ENCODE measurements at places on chromosomes 5 and 9.

DNA sequence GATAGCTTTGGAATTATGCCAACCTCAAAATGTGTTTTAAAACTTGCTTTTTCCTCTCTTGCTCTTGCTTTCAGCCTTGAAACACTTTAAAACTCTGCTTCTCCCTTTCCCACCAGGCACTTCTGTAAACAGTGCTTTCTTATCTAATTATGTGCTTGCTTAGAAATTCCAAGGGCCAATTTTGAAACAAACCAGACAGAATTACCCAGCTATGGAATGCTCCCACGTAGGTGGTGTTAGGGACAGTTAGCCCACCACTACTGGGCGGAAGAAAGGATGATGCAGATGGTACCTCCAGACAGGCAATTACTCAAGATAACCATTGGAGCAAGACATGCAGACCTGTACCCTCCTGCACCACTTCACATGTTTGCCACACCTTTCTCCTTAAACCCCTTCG is 523.0 kb upstream of the PTPRD start:
- no peak for DNase-seq

DNA sequence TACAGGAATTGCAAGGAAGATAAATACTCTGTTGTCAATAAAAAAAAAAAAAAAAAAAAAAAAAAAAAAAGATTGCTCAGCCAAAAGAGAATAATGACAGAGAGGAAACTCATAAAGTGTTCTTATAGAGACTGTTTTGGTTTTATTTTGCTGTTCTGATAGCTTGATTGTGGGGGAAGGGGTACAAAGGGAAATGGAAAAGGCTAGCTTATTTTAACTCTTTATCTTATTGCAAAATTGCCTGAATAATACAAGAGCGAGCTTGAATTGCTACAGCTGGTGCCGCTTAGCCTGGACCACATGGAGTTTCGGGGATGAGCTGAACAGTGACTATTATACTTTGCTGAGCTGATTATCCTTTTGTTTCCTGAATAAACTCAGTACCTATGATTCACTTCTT is 31.0 kb upstream of the SHISAL2B start:
- no peak for DNase-seq

DNA sequence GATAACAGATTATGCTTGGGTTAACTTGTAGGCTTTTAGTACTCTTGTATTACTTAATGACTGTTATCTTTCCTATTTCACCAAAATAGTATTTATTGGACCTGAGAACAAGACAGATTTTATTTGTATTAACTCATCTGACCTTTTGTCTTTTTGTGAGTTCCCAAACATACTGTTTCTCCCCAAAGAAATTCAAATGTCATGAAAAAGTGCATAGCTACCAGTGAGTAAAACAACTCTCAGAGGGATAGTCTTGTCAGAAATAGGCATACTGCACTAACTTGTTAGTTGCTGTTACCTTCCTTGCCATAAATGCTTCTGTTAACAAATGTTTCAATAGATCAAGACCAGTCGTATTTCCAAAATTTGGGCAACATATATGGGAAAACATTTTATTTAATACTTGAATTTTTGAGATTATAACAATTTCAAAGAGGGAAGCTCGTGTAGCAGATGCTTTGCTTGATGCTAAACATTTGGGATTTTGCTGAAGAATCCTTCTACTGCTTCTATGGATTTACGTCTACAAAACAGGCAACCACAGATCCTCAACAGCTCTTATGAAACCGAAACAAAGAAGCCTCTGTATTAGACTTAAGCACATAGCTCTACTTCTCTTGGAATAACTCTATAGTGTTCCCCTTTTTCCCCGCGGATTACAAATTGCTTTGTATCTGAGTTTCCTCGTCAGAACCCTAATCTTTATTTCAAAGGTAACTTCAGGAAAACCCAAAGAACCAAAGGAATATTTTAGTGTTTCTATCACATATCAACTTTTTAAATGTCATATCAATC is 248.8 kb downstream of the MCTP1 start:
- DNase-seq = no peak

GRCh38 chr9:86807367-86807976 is 139.8 kb downstream of the GAS1 start:
- DNase-seq = no peak

DNA sequence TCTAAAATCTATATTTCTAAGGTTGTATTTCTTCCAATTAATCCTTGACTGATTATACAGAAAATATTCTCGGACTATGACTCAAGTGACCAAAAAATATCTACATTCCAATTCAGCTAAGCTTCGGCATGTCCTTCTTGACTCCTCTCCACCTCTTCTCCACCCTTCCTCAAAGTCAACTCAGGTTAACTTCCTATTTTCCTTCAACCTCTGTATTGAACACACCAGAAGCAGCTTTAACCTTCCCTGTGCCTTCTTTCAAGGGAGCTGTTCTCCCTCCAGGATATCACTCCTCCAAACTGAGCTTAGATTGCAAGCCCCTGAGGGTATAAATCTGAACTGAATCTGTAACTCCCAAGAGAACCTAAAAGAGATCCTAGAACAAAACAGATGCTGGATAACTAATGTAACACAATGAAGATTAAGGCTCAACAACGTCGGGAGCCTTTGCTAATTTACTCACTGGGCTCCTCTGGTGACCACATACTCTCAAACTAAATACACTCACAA is 1.1 kb downstream of the SLCO4C1 start:
- DNase-seq = no peak

DNA sequence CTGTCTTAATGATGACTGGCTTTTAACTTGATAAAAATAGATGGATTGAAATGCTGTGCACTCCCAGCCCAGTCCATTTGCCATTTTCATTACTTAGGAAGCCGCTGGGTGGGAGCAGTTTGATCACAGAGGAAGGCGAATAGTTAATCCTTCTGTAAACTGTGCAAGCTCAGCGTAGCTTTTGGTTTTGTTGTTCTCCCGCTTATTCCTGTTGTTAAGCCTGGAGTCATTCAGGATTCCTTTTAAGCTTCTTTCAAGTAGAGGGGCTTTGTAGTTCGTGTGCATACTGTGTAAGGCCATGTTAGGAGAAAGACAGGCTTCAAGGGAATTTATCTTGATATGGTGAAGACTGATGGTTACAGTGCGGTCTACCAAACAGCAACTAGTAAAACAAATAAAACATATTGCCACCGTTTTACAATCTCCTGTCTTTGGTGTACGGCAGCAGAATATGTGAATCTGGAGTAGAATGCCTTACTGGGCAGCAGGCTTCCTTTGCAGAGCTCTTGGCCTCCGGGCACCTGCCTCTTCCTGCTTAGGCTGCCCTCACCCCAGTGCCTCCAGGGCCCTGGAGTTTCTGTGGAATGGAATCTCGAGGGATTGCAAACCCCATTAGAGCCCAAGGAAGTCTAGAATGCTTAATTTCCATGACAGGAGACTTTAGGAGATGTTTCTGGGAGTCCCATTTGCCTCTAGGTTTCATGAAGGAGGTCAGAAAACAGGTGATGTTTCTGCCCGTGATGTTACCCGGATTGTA is 141.4 kb downstream of the TRIO start:
- DNase-seq = no peak

DNA sequence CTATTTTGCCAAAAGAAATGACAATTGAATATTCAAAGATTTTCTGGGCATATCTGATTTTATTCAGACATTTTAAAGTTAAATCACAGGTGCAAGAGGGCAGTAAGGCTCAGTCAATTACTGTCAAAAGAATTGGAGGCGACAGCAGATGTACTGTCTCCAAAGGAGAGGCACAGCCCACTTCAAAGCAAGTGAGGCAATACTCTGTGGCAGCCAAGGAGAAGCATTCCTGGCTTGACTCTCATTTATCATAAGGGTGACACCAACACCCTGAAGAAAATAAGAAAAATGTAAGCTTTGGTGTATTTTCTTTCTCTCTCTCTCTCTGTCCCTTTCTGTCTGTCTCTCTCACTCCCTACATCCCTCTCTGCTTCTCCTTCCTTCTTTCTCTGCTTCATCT is 93.3 kb downstream of the SVEP1 start:
- no peak for DNase-seq

- no peak for DNase-seq
Measured at GRCh38 chr9:88072831-88073375, 65.4 kb downstream of the SPATA31C2 start.
